ENCODE measurements at places on chromosomes 12 and 14. TPM values are rescaled to one million over a fixed set of nuclear protein-coding genes. Genes with fewer than 3 reads are reported as not detected.

- peak; percentile 89 for DNase-seq
These were observed 20.2 kb downstream of the OR4N2 start for GRCh38 chr14:19823765-19824164.

DNA sequence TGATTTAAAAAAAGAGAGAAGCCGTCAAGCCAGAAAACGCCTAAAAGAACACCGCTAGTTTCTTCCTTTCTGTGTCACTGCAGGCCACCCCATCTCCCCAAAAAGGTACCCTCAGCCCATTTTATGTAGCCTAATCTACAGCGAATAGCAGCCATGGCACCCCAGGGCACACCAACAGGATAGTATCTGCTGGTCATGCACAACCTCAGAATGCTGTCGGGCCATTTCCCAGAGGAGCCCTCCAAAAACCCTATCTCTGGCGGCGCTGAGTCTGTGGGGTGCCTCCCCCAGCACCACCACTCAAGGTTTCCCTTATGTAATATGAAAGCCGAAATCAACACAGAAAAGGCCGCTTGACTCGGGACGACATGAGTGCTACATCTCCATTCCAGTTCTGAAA, 98.9 kb downstream of the BCL11B start:
- DNase-seq: no peak

DNA sequence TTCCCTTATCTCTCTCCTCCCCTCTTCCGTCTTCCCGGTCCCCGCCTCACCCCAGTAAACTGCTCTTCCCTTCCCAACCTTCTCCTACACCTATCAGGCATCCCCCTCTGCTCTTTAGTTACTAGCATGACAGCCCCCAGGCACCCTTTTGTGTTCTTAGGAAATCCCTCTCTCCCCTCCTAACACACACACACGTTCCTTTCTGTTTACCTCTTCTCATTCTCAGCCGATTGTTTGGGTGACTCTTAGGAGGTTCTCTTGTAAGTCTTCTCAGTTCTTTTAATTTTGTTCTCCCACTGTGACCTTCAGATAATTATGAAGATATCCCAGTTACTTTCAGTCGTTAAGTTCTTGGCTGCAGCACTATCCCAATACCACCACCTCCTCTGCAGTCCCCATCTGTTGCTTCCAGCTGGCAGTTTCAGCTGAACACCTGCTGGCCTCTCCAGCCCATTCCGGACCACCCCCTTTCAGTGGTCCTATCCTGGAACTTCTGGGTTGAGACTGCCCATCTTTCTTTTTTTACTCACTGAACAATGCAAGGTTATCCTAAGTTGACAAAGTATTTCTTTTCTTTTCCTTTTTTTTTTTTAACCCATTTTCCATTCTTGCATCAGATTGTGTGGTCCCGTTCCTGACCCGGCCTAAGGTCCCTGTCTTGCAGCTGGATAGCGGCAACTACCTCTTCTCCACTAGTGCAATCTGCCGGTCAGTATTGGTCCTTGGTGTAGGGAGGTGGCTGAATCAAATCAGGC, 711 bp downstream of the MARS1 start:
- no peak for DNase-seq

GRCh38 chr12:105882404-105882803, 256.4 kb downstream of the NUAK1 start:
- DNase-seq: no peak

DNA sequence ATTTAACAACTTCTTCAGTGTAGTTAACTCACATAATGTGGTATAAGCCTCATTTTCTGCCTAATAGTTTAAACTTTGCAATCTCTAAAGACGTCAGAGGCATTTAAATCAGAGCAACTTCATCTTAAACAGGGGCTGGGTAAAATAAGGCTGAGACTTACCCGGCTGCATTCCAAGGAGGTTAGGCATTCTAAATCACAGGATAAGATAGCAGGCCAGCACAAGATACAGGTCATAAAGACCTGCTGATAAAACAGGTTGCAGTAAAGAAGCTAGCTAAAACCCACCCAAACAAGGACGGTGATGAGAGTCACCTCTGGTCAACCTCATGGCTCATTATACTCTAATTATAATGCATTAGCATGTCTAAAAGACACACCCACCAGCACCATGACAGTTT, 115.6 kb upstream of the PKP2 start:
- DNase-seq: no peak

DNA sequence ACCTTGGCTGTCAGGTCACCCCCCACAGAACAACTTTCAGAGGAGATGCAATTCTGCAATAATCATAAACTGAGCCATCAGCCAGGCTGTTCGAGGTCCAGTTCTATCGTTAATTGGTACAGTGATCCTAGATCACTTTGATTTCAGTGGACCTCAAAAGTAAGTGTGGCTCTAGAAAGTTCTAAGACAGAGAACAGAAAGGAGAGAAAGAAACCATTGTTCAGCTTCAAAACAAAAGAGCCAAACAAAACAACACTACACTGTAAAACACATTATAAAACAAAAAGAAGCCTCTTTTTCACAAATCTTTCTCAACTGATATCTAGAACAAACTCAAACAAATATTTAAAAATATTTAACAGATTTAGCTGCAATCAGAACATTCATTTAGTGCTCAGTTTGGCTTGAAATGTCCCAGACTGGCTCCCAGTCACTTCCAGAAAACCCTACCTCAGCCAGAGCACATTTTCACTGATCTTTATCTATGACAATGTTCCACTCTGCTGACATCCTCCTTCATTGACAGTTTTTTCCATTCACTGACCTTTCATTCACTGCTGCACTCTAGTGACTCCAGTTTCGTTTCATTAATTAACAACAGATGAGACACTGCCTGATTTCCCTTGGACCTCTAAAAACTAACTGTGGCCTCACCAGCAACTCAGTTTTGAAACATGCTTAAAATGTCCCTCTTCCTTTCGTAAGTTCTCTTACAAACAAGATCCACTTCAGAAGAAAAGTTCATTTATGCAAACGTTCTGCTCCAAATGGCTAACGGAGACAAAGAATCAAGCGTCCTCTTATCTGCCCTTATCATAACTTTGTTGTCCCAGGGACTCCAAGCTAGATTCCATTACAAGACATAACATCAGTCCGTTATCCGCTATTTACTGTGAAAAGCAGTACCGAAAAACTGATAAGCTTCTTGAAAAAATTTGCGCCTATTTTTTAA, 56.8 kb downstream of the DUSP16 start:
- DNase-seq: no peak

DNA sequence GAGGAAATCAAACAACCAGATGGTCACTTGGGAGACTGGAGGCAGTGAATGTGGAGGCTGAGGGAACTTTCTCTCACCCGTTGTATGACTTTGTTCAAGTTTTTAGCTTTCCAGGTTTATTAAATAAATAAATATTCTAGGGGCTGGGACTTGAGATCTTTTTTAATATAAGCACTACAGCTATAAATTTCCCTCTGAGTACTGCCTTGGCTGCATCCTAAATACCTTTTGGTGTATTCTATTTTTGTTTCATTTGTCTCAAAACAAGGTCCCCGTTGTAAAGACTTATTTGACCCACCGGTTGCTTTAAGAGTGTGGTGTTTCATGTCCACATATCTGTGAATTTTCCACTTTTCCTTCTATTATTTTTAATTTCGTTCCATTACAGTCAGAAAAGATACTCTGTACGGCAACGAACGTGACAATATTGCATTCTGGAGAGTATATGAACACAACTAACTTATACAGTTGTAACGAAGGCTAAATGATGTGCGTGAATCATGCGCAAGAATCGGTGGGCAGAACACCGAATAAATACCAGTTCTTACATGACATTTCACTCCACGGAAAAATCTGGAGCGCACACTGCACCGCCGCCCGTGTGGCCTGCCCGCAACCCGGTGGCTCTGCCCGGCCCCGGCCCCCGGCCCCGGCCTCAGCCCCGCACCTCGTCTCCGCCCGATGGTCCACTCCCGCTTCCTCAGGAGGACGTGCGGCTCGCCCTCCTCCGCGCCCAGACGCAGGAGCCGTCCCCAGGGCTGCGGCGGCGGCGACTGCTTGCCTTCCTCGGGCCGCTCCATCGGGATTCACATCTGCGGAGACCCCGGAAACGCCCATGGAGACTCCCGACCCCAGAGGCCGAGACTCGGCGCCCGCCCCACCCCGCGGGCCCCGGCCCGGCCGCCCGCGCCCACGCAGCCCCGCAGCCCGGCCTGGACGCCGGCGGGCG, 602 bp downstream of the CHFR start:
- DNase-seq: peak; percentile 30

DNA sequence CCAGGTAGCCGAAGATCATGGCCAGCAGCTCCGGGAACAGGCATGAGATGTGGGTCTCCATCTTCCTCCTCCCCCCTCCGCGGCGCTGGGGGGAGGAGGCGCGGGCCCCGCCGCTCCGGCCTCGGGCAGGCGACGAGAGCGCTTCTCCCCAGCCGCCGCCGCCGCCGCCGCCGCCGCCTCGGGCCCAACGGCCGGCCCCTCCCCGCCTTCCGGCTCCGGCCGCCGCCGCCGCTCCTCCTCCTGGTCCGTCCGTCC, 448 bp downstream of the FBXL14 start:
- DNase-seq: peak; percentile 87

DNA sequence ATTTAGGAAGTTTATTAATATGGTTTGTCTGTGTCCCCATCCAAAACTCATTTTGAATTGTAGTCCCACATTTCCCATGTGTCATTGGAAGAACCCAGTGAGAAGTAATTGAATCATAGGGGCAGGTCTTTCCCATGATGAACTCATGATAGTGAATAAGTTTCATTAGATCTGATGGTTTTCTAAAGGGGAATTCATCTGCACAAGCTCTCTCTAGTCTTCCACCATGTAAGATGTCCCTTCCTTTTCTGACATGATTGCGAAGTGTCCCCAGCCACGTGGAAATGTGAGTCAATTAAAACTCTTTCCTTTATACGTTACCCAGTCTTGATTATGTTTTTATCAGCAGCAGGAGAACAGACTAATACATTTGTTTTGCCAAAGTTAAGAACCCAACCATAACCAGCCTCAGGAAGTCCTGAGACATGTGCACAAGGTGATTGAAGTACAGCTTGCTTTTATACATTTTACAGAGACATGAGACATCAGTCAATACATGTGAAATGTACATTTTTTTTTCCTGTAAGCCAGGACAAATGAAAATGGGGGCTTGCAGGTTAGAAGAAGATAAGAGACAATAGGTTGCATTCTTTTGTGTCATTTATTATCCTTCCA, 1136.7 kb downstream of the TMEM121 start:
- no peak for DNase-seq

DNA sequence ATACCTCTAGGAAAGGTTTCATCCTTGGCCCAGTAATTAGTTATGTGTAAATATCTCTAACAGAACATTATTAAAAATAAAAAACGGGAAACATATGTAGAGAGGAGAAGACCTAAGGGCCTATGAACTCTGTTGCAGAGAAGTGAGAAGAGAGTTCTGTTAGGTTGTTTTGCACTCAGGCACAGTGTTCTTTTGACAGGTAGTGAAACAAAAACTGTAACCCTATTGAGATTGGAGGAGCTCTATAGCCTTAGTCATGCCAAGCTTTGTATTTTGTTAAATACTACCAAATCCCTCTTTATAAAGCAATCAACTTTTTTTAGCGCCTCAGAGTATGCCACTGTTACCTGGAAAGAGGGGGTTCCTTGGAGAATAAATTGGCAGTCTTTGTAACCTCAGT, 77.6 kb downstream of the CNTN1 start:
- DNase-seq: no peak

GRCh38 chr12:52627395-52628110, 9.2 kb upstream of the KRT73 start:
- no peak for DNase-seq

DNA sequence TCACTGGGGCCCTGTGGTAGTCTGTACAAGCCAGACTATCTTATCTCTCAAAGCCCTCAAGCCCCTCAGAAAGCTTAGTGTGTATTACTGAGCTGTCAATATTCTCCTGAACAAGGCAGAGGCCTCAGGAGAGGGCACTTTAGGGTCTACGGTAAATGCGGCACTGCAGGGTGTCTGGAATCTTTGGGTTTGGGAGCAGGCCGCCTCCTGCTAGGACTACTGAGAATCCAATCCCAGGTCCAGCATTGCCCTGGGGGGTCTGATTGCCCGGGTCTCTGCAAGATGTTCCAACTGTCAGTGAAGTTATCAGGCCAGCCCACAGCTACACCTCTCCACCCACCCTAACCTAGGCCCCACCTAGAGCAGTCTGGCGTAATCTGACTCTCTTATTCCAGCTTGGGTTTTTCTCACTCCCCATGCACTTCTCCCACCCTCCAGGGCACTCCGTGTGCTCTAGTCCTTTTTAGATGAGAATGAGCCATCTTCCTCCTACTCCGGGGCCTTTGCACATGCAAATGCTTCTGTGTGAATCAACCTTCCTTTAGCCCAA, 4.3 kb upstream of the ZFP36L1 start:
- DNase-seq: peak; percentile 45

- DNase-seq: no peak
These were observed 14.8 kb upstream of the GABARAPL1 start for GRCh38 chr12:10197879-10198278.

GRCh38 chr14:35678403-35679028, 130.6 kb downstream of the RALGAPA1 start:
- DNase-seq: no peak

- no peak for DNase-seq
These were observed 17.1 kb upstream of the MDM1 start for GRCh38 chr12:68349220-68349621.

DNA sequence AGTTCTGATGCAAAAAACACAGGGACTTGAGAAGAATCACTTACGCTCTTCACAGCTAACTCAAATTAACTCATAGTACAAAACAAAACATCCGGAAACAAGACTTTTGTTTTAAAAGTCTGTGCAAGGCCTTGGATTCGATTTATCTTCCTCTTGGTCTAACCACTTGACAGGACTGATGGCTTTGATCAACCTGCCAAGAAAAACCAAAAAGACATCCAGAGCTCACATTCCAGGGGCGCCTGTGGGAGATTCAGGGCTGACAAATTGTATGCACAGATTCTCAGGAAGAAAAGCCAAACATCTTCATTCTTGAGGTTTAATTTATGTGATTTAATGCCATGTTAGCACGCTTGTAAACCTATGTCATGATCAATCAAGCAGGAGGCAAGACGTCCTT, 129.1 kb upstream of the TMCC3 start:
- peak; percentile 91 for DNase-seq

DNA sequence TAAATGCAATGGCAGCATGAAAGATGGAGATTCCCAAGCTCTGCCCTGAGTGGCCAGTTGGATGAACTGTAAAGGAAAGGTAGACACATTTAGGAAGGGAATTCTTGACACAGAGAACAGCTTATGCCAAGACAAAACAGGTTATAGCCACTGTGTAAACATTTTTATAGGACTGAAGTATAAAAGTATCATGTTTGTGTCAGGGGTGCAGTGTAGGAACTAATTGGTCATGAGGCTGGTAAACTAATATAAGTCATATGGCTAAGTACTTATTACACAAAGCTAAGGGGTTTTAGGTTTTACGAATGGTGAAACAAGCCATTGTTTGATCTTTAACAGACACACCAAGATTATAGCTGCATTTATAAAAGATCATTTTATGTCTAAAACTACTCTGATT, 207.7 kb upstream of the SLC16A7 start:
- DNase-seq: no peak

Gene TAS2R46
- not detected for total RNA-seq

Gene PLA2G1B
- not detected for total RNA-seq

Gene GSC
- total RNA-seq: 11.0 TPM

Gene IL25
- not detected for total RNA-seq

Gene MANSC1
- total RNA-seq: 1.5 TPM
